Stimulated activated CD8-positive, alpha-beta memory T cell treated with anti-CD3 and anti-CD28 coated beads, Interleukin-4, amount 100 ng/mL, for 48 hours (primary cell): ENCODE measurements at places on chromosomes 11 and 22.

DNA sequence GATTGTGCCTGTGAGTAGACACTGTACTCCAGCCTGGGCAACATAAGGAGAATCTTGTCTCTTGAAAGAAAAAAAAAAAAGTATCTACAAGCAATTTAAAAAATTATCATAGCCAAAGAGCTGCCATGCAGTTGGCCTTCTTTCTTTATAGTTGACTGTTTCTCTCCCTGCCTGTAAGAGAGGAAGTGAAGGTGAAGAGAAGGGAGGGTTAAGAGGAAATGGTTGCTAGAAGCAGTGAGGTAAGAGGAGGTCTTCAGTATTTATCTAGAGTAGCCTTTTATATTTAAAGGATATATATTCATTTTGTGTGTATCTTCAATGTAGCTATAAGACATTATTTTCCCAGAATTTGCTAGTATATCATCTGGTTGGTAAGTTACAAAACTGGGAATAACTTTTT is 217.9 kb downstream of the TMEM135 start:
- no peak for DNase-seq

DNA sequence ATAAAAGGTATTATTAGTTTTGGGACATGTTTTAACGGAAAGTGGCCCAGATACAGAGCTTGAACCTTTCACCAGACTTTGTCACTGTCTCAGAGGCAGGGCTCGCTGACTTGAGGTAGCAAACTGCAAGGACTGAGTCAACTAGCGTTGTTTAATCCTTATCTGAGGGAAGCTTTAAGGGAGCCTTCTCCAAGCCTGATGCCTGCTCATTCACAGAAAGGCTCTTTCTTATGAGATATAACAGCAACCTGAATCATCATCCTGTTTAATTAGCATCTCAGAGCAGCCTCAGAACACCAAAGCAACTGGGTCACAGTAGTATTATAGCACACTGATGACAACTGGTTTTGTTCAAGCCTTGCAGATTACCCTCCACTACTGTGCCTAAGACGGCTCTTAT is 54.2 kb upstream of the CYP2D6 start:
- DNase-seq = no peak

GRCh38 chr11:130420478-130421198 is 7.8 kb downstream of the ADAMTS8 start:
- DNase-seq = no peak

- no peak for DNase-seq
These were observed 9.6 kb downstream of the PEX26 start for GRCh38 chr22:18087350-18087855.

- DNase-seq = no peak
These were observed 4.6 kb upstream of the CABP7 start for GRCh38 chr22:29715240-29715639.

DNA sequence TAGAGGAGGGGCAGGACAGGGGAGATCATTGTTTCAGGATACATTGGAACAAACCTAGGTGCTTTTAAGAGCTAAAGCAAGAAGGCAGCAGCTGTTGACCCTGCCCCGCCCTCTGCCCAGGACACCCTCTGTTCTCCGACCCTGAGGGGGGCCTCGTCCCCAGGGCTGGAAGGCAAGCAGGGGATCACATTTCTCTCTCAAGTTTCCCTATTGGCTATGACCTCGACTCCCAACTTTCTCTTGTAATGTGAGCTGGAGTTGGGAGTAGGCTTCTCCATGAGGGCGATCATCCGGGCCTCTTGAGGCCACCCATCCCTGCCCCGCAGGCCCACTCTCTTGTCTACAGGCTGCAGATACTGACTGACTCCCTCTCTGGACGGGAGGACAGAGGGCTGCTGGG is 37.7 kb downstream of the DSCAML1 start:
- no peak for DNase-seq

DNA sequence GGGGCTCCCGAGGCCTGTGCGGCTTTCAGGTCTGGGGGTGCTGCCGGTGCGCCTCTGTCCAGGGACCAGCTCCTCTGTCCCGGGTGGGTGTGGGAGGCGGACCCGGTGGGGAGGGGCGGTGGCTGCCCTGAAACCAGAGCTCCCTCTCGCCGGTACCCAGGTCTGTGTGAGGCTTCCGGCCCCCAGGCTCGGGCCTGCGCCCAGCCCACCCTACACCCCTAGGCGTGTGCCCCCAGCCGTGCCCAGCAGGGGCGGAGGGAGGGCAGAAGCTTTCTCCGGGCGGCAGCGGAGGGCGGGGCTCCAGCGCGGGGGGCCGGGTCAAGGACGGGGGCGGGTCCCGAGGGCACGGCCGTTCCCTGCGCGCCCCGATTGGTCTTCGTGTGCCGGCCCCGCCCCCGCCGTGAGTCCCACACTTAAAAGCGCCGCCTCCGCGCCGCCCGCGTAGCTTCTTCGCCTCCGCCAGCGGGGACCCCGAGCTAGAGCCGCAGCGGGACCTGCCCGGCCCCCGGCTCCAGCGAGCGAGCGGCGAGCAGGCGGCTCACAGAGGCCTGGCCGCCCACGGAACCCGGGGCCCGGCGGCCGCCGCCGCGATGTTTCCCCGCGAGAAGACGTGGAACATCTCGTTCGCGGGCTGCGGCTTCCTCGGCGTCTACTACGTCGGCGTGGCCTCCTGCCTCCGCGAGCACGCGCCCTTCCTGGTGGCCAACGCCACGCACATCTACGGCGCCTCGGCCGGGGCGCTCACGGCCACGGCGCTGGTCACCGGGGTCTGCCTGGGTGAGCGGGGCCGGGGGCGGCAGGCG is 616 bp downstream of the PNPLA2 start:
- DNase-seq = peak; percentile 93

DNA sequence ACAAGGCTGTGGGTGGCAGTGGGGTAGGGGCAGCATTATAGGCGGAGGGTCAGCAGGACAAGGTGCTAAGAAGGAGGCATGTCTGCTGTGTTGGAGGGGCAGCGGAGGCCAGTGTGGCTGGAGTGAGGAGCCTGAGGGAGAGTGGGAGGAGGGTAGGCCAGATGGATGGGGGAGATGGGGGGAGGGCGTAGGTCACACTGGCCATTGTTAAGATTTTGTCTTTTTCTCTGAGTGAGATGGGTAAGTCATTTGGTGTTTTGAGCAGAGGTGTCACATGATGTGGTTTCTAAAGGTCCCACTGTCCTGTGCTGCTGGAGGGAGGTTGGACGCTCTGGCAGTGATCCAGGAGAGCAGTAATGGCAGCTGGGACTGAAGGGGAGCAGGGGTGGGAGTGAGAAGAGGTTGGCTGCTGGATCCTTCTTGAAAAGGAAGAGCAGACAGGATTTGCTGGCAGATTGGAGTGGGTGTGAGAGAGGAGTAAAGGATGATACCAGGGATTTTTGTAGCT is 9.8 kb downstream of the PPP6R3 start:
- no peak for DNase-seq
